SIG-M5 (cell line): ENCODE measurements at places on chromosomes 5 and 9.

DNA sequence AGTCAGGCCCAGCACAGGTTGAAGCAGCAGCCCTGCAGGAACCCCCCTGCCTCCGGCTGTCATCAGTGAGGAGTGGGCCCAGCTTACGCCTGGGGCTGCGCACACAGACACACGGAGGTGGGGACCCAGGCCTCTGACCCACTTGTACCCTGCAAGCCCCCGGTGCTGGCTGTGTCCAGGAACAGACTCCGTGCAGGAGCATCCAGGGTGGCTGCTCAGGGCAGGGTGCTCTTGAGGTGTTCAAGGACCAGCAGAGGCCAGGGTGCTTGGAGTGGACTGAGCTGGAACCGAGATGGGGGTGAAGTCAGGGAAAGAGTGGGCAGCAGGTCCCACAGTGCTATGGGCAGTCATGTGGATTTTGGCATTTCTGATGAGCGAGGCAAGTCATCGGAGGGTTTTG lies 199.5 kb downstream of the CACNA1B start:
- DNase-seq = no peak

DNA sequence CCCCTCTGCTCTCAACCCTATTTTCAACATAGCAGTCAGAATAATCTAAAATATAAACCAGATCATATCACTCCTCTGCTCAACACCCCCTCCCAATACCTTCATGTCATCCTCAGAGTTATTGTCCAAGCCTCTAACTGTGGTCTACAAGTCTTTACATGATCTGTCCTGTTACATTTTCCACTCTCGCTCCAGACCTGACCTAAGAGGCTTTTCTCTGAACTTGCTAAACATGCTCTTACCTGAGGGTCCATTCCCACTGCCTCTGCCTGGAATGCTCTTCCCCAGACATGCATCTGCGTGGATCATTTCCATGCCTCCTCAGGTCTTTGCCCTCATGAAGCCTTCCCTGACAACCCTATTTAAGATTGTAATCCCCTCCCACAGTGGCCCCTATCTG lies 12.0 kb downstream of the NIPSNAP3B start:
- no peak for DNase-seq

GRCh38 chr9:101371813-101372212 lies 13.0 kb downstream of the BAAT start:
- no peak for DNase-seq

- DNase-seq = no peak
Observed at GRCh38 chr5:34486849-34487158, 169.3 kb upstream of the RAI14 start.

DNA sequence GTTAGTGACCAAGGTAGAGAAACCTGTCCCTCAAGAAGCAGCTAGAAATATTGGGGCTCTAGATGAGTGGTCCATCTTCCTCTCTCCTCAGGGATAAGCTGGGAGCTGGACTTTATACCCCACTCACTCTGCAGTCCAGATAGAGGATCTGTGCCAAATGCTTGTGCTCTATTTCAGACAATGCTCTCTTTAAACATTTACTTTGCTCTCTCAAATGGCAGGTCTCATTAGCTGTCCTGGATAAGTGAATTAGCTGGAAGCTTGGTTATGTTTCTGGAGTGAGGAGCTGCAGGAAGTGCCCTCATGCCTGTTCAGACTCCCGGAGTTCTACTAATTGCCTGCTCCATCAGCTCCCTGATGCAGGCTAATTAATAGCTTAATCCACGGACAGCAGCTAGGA lies 151.1 kb upstream of the CCDC152 start:
- no peak for DNase-seq

DNA sequence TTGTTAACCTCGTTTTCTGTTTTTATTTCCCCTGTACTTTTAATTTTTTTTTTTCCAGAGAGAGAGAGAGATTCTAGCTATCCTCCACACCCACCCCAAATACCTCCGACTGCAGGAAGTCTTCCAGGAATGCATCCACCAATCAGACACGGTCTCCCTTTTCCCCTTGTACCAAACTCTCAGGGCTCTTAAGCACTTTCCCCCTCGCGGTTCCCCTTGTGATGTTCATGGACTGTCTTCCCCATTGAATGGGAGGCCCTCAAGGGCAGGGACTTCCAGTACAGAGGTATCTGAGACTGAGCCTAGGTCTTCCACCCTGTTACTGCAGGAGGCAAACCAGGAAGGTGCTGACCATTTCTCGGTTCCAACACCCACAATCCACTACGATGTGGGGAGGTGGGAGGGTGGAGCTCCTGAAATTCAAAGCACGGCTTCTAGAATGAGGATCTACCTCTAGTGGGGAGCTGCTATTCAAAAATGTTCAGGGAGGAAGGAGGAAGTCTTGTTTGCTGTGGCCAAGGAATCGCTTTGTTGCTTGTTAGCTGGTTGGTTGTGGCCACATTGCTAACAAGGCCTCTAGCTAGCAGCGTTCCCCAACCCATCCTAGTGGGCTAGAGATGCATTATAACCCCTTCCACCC lies 37.5 kb upstream of the PTGS1 start:
- no peak for DNase-seq

DNA sequence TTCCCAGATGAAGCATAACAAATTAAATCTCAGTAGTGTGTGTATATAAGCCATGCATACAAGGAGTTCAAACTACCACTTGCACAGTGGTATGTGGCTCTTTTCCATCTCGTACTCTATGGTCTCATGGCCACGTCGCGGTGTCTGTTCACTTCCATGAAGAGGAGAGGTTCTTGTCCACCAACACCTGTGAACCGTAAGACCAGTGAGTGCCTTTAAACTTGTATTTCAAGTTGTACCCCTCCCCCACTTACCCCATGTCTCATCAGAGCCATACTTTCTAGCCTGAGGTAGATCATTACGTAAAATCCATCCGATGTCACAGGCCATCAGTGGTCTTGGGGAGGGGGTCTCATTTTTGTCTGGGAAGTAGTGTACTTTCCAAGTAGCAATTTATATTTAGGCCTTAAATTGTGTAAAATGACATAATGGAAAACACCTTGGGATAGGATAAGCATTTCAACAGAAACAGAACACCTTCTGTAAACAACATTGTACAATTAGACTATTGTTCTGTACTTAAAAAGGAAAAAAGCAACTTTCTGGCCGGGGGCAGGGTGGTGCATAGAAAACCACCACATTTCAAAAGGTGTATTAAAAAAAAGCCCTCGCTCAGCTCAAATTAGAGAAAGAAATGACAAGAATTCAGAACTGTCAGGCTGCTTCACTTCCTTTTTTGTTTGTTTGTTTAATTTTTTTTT lies 163.0 kb downstream of the SMARCA2 start:
- no peak for DNase-seq

DNA sequence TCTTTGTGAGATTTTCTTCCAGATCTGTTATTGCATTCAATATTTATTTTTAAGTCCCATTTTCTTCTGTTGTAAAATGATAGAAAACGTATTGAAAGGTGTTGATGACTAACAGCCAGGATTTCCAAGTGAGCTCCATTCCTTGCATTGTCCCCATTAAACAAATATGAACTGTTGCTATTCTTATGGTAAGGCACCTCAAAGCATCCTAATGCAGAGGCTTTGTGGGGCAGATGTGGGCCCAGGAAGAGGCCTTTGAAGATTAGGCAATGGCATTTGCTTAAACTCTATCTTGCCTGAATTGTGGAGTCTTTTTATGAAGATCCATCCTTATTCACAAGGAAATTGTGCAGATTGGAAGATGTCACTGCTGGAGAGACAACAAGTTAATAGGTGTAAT lies 38.9 kb downstream of the NTRK2 start:
- no peak for DNase-seq

- no peak for DNase-seq
Observed at GRCh38 chr5:36581070-36581469, 25.3 kb upstream of the SLC1A3 start.

DNA sequence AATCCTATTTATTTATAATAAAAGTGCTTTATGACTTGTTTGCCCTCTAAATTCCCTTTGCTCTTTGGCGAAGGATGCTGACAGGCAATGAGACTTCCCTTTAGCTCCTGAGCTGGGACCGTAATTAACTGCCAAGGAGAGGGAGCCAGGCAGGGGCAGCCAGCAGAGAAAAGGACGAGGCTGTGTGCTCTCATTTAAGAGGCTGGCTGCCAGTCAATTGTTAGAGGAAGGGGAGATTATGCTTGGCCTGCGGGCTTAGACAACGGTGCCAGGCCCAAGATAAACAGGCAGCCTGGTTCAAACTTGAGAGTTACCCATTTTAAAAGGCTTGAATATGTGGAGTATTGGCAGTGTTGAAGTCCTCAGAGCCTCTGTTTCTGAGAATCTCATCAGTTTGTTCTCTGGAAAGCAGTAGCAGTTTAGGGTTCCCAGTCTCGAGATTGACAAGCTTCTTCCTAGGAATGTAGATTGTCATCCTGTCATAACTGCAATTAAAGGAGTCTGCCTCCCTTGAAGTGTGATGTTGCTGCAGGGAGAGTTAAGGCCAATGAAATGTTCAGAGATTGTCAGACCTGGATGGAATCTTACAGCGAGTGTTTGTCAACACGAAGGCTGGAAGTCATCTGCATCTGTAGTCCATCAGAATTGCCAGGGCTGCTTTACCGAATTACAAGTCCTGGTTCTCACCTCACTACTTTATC lies 113.2 kb downstream of the JAKMIP2 start:
- DNase-seq = no peak

- no peak for DNase-seq
Observed at GRCh38 chr9:85599540-85600105, 142.1 kb downstream of the AGTPBP1 start.

- no peak for DNase-seq
Observed at GRCh38 chr9:123349691-123350480, 6.1 kb upstream of the CRB2 start.

DNA sequence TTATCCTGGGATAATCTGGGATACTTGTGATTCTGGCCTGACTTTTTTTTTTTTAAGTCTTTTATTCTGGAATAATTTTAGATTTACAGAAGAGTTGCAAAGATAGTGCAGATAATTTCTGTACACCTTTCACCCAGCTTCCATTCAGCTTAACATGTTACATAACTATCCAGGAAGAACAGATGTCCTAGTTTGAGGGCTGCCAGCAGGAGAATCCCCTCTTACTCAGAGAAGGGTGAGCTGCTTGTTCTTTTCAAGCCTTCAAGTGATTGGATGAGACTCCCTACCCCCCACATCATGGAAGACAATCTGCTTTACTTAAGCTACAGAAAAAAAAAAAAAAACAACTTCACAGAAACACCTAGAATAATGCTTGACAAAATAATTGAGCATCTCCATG lies 254.2 kb downstream of the TRIM32 start:
- DNase-seq = no peak

DNA sequence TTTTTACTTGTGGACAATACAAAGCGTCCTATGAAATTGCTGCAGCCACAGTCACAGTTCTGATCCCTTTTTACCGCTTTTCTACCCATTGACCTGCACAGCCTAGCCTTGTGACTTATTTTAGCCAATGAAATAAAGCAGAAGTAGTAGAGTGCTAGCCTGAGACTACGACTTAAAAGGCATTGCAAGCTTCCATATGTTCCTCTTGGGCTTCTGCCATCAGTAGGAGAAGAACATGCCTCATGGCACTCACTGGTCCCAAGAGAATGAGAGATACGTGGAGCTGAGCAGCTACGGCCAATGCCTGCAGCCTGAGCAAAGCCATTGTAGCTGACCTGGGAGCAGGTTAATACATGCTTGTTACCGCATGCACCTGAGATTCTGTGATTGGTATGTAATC lies 416.6 kb upstream of the CLINT1 start:
- no peak for DNase-seq

DNA sequence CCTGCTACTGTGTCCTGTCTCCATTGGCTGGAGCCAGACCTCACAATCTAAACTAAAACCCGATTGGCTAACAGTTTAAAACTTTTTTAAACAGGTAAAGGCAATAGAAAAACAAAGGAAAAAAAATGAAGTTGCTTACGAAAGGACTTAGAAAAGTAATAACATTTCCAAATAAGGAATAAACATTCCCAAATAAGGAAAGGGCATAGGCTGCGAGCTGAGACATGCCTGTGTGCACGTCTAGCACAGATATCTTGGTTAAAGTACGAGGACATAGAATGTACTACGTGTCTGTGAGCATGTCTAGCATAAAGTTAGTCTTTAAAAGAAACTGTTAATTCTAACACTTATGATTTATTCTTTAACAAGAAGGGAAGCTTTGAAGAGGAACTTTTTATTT lies 15.3 kb upstream of the FAM120A start:
- DNase-seq = no peak

DNA sequence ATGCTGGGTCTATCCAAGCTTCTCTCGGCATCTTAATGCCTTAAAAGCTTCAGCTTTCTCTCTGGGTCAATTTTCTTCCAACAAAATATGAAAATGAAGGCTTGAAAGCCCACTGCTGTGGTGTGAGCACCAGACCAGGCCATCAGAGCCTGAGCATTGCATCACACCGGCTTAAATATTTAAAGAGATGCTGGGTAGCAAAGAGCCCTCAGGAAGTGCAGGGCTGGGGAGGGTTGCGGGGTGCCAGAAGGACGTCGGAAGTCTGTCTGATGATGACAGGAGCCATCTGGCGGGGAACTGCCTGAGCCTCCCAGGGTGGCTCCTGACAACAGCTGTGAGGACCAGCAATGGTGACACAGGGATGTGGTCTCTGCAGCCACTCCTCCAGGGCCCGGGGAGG lies 185.5 kb downstream of the OLFM1 start:
- no peak for DNase-seq

GRCh38 chr5:94776167-94776566 lies 157.7 kb downstream of the SLF1 start:
- no peak for DNase-seq

DNA sequence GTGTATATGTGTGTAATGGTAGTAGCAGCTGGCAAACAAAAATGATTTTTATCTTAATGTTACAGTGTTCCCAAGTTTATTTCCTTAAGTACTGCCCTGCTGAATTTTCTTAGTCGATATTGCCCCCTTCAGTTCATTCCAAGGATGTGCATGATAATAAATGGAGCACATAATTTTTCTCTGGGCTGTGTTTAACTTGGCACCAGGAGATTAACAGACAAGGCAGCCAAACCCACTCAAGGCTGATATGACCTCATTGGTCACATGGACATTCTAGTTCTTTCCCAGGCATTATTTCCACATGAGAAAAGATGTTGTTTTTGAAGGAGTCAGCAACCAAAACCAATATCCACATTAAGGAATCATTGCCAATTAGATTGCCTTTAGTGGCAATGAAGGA lies 61.8 kb downstream of the COX7C start:
- no peak for DNase-seq

GRCh38 chr9:89419978-89420394 lies 77.9 kb downstream of the SEMA4D start:
- no peak for DNase-seq

DNA sequence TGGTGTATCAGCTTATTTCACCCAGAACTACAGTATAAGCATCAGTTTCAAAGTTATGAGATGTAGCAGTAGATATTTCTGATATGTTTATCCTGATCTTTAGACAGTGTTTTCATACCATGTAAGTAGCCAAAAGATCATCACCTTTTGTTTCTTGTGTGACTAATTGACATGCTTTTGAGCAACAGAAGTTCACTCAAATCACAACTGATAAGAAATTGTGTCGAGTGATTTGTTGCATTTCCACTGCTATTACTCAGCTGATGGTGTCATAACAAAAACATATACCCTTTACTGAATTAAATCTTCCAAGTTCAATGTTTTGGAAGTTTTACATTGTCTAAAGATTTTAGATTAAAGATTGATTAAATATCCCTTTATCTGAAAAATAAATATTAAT lies 324.5 kb downstream of the TUSC1 start:
- no peak for DNase-seq
